ENCODE measurements at places on chromosomes 2 and 18.

- no peak for DNase-seq
These were observed 216.4 kb downstream of the AGAP1 start for GRCh38 chr2:235709969-235710879.

- no peak for DNase-seq
These were observed 36.7 kb upstream of the ARL4C start for GRCh38 chr2:234533626-234534025.

DNA sequence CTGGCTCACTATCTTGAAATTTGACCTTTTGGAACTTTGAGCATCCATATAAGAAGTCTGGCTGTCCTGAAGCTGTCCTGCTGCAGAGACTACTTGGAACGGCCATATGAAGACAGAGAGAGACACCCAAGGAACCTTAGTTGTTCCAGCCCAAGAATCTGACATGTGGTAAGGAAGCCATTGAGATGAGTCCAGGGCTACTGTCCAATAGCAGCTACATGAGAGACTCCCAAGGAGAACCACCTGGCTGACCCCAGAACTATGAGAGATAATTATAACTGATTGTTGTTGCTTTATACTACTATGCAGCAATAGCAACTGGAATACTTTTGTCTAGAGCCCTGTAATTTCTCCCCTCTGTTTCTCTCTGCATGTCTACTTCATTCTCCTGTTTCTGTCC, 234.3 kb upstream of the TANK start:
- no peak for DNase-seq

- no peak for DNase-seq
These were observed 477.5 kb upstream of the MYT1L start for GRCh38 chr2:2808551-2809058.

- no peak for DNase-seq
These were observed 22.7 kb downstream of the RNF152 start for GRCh38 chr18:61870151-61870550.

DNA sequence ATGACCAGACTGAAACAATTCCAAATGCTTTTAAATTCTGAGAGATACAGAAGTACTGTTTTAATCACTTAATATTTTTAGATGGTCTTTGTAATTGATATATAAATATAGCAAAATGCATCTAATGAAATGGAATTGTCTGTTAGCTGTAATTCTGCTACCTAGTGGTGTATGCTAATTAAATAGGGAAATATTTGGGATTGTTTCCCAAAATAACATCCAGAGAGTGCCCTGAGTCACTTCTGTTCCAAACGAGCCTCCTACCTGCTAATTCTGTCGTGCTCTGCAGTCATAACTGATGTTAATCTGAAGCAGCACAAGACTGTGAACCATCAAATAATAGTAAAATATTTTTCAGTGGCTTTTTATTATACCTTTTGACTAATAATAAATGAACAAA, 71.4 kb upstream of the NOSTRIN start:
- DNase-seq = no peak

- DNase-seq = no peak
These were observed 144.8 kb downstream of the ARHGAP28 start for GRCh38 chr18:6874315-6874714.

Data from stimulated activated CD4-positive, alpha-beta T cell treated with anti-CD3 and anti-CD28 coated beads, Interleukin-12 subunit alpha, Interleukin-12 subunit beta, amount 100 ng/mL, for 48 hours (primary cell).